ENCODE measurements at places on chromosomes 7 and 10.

DNA sequence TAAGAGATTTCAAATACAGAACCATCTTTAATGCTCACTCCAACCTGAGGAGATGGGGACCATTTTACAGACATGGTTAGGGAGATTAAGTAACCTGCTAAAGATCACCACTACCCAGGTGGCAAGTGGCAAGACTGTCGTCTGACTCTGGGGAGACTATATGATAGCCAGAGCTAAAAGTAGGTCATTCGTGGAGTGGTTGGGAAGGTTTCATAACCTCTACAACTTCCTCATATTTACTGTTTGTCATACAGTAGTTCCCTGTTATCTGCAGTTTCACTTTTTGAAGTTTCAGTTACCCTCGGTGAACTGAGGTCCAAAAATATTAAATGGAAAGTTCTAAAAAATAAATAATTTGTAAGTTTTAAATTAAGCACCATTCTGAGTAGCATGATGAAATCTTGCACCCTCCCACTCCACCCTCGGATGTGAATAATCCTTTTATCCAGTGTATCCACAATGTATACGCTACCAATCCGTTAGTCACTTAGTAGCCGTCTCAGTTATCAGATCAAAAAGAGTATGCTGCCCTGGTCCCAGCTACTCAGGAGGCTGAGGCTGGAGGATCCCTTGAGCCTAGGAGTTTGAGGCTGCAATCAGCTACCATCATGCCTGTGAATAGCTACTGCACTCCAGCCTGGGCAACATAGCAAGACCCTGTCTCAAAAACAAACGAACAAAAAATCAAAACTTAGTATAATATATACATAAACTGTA lies 14.9 kb upstream of the LGI1 start:
- no peak for DNase-seq

GRCh38 chr7:41617987-41618386 lies 84.9 kb downstream of the INHBA start:
- no peak for DNase-seq

DNA sequence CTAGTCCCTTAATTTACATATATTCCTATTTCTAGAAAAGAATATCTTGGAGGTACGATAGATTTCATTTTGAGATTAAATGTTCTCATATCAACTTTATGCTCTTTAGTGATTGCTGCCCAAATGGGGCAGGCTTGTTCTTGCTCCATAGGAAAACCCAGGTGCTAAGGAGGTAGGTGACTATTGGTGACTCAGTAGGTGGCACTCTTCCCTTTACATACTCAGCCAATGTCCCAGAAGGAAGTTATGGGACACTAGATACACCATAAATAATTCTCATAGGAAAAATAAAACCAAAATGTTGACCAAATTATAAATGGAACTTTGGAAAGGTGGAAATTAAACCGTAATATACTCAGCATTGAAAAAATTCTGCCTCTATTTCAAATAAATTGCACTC lies 4.0 kb downstream of the SKAP2 start:
- DNase-seq = no peak

GRCh38 chr7:50293509-50294179 lies 10.9 kb upstream of the IKZF1 start:
- no peak for DNase-seq
